Femur (tissue), 1 donor: ENCODE measurements at places on chromosomes 12 and 14.
A peak's percentile ranks its signal among the peaks of the same experiment; 100 is the strongest.

DNA sequence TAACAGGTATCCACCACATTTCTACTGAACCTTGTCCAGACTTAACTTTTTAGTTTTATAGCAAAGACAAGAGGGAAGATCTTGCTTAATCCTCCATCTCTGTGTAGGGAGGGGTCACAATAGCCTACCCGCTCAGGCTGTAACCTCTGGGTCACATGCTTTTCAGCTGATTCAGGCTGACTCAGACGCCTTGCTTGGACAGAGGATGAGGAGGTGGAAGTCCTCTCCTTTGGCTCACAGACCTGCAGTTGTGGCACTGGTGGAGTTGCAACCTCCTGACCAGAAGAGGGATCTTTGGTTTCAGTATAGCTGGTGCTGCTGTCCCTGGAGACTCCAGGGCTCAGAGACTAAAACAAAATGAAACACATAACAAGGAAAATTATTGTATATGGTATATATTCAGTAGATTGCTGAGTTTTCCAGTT is 16.2 kb downstream of the ACIN1 start:
- DNase-seq, result no peak

- DNase-seq, result no peak
Observed at GRCh38 chr12:90910958-90911357, 44.0 kb downstream of the CCER1 start.

GRCh38 chr14:83331513-83331912 is 1797.9 kb upstream of the SEL1L start:
- no peak for DNase-seq

GRCh38 chr14:79137045-79137430 is 966.9 kb downstream of the NRXN3 start:
- no peak for DNase-seq

DNA sequence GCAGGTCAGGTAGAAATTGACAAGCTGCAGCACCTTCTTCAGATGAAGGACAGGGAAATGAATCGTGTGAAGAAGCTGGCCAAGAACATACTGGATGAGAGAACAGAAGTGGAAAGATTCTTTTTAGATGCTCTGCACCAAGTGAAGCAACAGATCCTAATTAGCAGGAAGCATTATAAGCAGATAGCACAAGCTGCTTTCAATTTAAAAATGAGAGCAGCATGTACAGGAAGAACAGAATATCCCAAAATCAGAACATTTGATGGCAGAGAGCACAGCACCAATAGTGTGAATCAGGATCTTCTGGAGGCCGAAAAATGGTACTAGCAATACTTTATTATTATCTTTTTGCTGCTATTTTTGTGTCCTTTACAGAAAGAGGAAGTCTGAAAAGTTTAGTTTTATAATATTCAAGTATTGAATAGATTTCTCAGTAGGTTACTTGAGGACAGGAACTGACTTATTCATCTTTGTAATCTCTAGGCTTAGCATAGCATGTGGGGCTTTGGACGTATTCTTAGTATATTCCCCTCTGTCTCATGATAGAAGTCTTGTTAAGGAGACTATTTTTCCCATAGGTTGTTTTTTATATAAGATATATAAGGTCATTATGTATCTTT is 30.8 kb downstream of the BBOF1 start:
- DNase-seq, result no peak

DNA sequence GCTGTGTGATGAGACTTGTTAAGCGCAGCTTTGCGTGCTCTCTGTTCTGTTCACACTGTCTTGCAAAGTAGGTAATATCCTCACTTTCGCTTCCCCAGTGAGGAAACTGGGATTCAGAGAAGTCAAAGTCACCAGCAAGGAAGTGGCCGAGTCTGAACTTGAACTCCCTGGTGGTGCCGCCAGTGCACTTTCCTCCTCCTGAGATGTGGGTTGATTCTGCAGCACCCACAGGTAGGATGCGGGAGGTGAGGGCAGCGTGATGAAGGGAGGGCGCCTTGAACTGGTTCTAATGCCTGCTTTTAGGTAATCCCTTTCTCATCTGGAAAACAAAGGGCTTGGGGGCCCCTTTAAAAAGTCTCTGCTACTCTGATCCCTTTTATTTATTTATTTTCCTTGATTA is 54.9 kb upstream of the IGF1 start:
- no peak for DNase-seq

DNA sequence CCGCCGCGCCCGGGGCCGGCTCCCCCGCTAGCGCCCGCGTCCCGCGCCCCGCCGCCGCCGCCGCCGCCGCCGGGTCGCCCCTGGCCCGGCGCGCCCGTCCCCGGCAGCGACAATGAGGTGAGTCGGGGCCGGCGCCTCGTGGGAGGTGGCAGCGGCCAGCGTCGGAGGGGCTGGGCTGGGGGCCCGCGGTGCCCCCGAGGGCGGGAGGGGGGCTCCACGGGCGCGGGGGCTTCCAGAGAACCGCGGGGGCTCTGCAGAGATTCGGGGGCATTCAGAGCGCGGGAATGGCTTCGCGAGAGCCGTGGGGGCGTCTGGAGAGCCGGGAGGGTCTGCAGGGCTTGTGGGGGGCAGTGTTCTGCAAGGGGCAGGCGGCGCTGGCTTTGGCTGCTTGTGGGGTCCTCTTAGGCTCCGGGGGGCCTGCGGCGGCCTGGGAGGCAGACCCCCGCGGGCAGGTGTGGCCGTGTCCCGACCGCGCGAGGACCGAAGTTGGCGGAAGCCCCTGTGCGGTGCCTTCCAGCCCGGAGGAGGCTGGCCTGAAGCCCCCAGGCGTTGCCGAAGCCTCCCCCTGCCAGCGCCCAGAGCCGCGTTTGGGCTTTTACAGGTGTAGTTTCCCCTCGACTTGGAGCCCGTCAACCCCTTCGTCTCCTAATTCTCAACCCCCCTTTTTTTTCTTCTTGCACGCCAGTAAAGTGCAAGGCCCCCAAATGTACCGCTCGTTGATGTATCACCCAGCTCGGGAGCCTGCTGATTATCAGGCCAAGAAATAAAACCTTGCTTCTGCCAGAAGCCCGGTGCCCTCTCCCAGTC is 93.1 kb upstream of the EVL start:
- peak; percentile 43 for DNase-seq

DNA sequence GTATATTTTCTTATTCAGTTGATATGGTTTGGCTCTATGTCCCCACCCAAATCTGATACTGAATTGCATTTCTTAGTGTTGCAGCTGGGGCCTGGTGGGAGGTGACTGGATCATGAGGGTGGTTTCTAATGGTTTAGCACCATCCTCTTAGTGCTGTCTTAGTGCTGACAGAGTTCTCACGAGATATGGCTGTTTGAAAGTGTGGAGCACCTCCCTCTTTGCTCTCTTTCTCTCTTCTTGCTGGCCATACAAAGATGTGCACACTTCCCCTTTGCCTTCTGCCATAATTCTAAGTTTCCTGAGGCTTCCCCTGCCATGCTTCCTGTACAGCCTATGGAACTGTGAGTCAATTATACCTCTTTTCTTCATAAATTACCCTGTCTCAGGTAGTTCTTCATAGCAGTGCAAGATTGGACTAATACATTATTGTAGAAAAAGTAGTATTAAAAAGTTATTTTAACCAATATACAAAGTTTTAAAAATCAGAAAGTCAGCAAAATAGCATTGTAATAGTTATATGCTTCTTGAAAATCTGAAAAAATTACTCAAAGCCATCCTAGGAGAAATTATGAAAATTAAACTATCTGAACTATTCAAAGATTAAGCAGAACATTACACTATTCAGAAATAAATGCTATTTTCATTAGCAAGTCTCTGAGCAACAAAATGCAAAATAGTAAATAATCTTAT is 84.1 kb downstream of the PPP1R12A start:
- DNase-seq, result no peak

GRCh38 chr14:93977790-93978581 is 1.6 kb upstream of the ASB2 start:
- DNase-seq, result no peak

DNA sequence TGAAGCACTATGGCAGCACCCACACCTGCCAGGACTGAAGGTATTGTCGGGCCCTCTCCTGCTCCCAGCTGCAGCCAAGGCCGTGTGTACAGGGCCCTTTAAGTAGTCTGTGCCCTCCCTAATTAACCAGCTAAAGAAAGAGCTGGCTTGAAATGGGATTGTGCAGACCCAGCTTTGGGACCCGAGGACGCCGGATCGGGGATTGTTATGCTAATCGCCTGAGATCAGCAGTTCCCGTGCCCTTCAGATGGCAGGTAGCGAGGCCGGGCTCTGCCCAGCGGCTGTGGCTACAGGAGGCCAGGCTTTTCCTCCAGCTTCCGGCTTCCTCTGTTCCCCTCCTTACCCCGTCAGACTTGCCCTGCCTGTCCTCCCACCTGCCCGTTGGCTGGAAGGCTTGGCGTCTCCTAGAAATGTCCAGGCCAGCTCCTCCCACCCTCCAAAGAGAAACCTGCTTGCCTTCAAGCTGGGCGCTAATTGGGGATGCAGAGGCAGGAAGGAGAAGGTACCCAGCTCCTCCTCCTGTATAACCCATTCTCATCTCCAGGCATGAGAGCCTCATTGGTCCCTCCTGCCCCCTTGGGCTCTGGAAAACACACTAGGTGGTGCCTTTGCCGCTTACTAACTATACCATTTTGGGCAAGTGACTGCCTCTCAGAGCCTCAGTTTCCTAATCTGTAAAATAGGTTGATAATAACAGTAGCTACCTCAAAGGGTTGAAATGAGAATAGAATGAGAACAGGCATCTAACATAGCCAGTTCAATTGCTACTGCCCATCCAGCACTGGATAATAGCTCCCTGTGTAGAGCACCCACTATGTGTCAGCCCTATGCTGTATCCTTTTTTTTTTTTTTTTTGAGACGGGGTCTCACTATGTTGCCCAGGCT is 25.8 kb upstream of the MSI1 start:
- no peak for DNase-seq

DNA sequence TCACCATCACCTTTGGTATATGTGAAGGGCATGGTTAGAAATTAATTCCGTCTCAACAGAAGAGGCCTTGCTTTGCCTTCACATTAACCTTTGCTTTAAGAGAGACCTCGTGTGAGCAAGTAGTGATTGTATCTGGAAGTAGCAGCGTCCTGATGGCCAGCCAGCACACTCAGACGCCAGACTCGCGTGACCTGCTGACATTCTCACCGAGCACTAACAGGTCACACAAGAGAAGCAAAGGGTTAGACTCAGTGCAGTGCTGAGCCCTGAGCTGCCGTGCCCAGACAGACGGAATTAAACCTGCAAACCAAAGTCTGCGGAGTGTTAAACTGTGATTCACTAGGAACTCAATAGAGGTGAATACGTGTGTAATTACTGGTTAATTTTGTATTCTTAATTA is 40.1 kb upstream of the MMP17 start:
- no peak for DNase-seq
